ENCODE measurements at places on chromosomes 6 and 20.

- DNase-seq = no peak
These were observed 112.0 kb downstream of the LRRC1 start for GRCh38 chr6:53906842-53907241.

DNA sequence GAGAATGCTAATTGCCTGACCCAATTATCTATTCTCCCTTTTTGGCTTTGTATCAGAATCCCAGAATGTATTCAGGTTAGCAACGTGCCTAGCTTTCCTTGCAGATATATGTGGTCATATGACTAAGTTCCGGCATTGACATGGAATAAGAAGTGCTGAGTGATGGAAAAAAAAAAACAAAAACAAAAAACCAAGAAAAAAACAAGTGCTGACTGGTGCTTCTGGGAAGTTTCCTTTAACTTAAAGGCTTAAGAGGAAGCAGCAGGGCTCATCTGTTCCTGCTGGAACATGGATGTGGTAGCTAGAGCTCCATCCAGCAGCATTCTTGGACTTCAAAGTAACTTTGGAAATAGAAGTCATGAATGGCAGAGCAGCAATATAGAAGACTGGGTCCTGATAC, 10.4 kb upstream of the RPF2 start:
- DNase-seq = no peak

- DNase-seq = no peak
These were observed 364.7 kb downstream of the SYNE1 start for GRCh38 chr6:152272486-152272885.

GRCh38 chr6:99821164-99821563, 172.9 kb downstream of the MCHR2 start:
- no peak for DNase-seq
